HuH-7.5 (cell line): ENCODE measurements at places on chromosomes 11 and 22.

DNA sequence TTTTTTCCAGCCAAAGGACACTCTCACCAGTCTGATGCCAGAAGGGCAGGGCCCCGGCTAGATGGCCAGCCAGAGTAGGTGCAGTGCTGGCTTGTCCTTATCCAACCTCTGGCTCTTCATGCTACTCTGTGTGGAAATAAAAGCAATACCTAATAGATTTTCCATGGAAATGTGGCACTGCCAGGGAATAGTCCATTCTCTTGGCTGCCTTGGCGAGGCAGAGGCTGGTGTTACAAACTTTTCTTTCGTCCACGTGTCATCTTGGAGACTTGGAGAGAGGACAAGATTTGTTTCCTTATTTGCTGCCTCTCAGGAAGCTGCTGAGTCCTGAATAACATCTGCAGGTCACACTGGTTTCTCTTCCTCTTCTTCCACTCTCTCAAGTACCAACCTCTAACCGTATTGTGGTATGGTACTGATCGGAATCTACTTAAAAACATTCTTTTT lies 17.2 kb upstream of the C1QTNF4 start:
- DNase-seq: no peak

DNA sequence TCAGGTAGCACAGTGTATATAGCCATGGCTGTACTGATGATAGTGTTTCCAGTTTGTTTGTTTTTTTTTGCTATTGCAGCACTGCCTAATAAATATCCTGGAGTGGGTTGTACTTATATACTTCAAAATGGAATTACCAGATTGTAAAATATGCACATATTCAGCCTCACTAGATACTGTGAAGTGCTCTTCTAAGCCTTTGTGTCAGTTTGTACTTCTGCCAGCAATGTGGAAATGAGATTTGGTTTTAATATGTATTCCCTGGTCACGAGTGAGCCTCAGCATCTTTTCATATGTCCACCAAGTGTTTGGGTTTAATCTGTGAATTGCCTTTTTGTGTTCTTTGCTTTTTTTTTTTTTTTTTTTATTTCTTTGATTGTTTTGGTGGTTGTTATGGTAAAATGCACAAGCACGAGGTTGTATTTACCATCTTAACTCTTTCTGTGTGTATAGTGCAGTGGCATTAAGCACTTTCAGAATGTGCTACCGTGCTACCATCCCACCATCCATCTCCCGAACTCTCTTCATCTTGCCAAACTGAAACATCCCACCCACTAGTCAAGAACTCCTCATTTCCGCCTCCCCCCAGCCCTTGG lies 34.9 kb downstream of the ST3GAL4 start:
- DNase-seq: no peak

GRCh38 chr11:62431171-62431901 lies 12.5 kb downstream of the SCGB1A1 start:
- no peak for DNase-seq

DNA sequence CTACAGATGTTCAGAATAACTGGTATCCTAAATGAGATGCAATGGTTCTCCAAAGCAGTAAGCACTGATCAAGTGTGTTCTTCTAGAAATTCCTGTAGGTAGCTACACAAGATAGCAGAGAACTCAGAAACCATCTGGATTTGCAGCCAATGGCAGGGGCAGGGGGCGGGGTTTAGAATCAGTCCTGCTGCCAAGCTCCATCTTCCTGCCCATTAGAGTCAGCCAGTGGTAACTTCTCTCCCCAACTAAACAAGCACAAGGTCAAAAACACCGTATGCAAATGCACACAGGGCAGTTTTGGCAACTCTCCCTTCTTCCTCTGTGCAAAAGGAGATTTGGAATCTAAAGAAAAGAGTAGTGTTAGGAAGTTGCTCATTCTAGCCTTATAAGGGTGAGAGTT lies 237.5 kb upstream of the CCDC90B start:
- DNase-seq: no peak

DNA sequence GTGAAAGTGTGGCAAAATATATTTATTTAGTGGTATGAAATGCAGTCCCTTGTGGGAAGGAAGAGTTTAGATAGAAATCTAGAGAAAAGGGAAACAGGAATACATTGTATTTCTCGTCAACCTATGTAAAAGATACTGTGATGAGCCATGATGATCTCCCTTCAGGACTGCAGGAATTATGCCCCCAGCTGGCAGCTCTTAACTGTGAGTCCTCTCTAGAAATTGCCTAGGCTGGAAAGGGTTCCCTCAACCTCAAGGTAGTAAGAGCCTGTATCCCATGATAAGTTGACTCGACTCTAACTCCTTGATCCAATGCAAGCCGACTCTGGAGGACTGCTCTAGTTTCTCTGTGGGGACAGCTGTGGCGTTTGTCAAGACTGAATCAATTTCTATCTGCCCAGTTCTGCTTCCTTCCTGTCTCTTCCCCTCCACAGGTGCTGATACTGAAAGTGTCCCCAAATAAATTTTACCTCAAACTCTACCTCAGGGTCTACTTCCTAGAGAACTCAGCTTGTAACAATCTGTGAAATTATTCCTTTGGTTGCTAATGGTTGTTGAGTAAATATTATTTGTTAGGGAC lies 897.3 kb downstream of the METTL15 start:
- no peak for DNase-seq

DNA sequence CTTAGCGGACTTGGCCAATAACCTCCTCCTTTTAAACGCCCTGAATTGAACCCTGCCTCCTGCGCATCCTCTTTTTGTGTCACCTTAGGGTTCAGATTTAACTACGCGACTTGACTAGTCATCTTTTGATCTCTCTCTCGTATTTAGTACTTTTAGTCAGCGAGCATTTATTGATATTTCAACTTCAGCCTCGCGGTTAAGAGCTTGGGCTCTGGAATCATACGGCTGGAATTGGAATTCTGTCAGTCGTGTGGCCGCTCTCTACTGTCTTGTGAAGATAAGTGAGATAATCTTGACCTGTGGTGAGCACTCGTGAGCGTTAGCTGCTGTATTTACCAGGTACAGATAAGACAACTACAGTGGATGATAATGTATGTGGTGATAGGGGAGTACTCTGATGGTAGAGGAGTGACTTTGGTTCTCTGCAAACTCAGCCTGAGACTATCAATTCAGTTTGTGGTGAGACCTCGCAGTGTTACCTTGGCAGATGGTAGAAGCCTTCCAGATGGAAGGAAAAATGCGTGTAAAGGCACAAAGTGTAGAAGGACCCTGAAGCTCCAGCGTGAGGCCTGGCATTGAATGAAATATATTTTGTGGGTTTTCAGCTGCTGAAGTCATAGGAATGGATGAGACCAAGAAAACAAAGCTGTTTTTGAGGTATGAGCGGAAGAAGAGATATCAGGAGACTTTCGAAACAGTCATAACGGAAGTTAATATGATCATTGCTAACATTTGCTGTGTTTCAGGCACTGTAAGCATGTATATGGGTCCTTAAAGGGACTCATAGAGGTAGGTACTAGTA lies 682 bp downstream of the ATM start:
- no peak for DNase-seq

DNA sequence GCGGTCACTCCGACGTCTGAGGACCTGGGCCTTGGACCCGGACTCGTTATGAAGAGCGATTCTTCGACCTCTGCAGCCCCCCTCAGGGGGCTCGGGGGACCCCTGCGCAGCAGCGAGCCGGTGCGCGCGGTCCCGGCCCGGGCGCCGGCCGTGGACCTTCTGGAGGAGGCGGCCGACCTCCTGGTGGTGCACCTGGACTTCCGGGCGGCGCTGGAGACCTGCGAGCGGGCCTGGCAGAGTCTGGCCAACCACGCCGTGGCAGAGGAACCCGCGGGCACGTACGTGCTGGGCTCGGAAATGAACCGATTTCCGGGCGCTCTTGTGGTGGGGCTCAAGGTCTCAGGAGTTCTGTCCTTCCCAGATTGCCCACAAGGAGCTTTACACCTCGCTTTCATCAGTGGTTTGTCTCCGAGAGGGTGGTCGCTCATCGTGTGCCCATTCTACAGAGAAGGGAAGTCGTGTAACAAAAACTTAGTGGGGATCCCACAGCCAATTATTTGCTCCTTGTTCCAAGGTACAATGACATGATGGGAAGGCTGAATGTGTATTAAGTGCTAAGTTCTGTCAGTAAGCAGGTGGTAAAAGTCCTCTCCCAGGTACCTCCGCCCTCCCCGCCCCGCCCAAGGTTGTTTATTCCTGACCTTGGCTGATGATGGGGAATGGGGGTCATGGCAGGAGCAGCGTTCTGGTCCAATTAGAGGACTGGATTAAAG lies 695 bp downstream of the PEX26 start:
- DNase-seq: peak; percentile 40

- DNase-seq: no peak
Observed at GRCh38 chr11:36569095-36569494, 1.3 kb downstream of the RAG1 start.
